ENCODE measurements at places on chromosomes 4 and X.

DNA sequence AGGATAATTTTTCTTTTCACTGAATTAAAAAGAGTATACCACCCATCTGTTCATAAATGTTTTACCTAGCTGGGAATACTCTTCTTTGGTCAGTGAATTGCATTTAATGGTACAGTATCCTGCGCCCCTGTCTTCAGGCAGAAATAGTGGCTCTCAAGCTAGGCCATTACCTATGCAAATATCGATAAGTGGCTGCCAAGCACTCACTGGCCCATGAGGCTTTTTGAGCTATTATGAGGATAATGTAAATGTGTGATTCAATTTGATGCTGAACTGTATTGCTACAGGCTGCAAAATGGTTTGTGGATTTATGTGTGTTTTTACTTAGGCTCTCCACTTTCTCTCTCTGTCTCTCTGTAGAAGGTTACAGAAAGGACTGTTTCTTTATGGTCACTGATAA, 30.1 kb upstream of the MTMR1 start:
- DNase-seq: no peak

GRCh38 chr4:123553733-123554637, 157.4 kb downstream of the SPRY1 start:
- no peak for DNase-seq

DNA sequence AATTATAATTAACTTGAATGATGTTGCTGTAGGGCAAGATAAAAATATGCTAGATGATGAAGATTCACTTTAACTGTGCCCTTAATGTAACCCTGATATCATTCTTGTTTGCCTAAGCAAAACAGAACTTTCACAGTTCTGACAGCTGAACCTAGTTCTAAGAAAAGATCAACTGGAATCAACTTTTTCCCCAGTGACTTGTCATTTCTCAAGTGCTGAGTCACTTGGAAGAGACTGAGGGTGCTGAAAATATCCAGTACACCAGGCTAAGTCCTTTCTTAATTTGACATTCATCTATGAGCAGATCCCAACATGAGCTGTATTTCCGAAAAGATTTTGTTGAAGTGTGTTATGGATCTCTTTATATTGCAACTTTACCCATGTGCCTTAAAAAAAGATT, 140.4 kb downstream of the MID1IP1 start:
- DNase-seq: no peak

GRCh38 chrX:23435575-23435974, 100.9 kb downstream of the PTCHD1 start:
- no peak for DNase-seq

GRCh38 chrX:93637591-93637990, 35.8 kb downstream of the NAP1L3 start:
- DNase-seq: no peak

- DNase-seq: no peak
Observed at GRCh38 chrX:2224161-2224560, 276.6 kb downstream of the DHRSX start.

- no peak for DNase-seq
Observed at GRCh38 chr4:93319041-93319440, 509.5 kb upstream of the ATOH1 start.

- peak; percentile 66 for DNase-seq
Observed at GRCh38 chr4:38177035-38177546, 216.9 kb downstream of the PTTG2 start.

DNA sequence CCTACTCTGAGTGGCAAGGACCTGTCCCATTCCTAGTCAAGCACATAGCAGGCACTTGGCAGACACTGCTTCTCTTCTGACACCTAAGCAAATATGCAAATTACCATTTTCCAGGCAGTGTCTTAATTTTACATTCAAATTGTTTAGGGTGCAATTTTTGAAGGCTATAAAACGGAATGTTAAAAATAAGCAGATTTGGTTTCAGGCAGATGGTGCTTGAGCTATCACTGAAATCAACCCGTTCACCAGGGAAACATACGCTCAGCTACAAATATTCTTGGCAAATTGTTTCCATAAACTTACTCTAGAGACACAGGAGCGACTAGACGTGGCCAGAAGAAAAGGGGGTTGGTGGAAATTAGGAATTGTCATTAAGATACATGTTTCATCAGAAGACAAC, 45.7 kb downstream of the BEND2 start:
- DNase-seq: no peak

DNA sequence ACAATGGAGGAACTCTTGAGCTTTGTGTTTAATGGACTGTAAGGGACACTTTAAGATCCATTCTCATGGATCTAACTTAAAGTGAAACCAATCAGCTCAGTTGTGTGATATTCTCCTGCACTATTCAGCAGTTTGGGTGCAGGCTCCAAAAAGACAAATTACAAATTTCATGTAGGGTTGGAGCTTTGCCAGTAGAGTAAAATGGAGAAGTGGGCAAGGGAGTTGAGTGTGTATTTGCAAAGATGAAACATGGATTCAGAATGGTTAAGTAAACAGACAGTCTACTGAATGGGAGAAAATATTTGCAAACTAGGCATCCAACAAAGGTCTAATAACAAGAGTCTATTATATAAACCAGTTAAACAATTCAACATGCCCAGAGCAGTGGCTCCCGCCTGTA, 21.2 kb upstream of the MID2 start:
- DNase-seq: no peak

DNA sequence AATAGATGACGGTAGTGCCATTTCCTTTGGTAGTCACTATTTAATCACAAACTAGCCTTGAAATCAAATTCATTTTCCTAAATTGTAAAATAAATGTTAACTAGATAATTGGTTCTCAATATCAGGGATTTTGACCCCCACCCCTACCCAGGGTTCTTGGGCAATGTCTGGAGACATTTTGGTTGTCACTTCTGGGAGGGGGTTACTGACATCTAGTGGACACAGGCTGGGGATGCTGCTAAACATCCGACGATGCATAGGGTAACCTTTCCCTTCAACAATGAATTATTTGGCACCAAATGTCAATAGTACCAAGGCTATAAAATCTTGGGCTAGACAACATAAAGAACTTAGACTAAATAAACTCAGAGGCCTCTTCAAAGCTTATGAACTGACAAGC, 285.8 kb upstream of the TRPC5 start:
- no peak for DNase-seq

DNA sequence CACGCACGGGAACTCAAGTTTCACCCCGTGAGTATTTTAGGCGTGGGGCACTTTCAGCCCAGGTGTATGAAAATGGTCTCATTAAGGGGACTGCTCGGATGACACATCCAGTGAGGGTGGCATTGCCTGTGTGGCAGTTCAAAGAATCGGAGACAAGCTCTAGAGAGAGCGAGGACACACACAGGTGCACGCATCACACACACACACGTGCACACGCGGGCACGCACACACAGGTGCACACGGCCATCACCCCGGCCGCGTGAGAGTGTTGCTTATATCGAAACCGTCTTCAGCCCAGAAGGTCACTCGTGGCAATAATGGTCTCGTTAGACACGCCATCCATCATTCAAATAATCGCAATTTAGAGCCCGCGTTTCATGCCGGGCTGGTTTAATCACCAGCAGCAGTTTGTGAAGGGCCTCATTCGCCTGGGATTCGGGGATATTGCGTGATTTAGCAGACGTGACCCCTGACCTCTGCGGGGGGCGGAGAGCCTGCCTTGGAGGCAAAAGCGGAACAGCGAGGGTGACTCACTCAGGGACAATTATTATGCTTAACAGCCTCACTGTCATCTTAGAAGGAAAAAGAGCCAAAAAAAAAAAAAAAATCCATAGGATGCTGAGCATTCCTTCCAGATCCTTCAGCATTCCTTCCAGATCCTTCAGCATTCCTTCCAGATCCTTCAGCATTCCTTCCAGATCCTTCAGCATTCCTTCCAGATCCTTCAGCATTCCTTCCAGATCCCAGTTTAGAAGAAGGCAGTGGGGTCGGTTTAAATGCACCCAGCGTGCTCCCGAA, 89.4 kb upstream of the PPP2R3B start:
- no peak for DNase-seq

DNA sequence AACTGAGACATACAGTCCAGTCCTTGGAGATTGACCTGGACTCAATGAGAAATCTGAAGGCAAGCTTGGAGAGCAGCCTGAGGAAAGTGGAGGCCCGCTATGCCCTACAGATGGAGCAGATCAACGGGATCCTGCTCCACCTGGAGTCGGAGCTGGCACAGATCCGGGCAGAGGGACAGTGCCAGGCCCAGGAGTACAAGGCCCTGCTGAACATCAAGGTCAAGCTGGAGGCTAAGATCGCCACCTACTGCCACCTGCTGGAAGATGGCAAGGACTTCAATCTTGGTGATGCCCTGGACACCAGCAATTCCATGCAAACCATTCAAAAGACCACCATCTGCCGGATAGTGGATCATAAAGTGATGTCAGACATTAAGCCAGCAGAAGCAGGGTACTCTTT, 20.4 kb upstream of the FRMPD3 start:
- peak; percentile 48 for DNase-seq

- DNase-seq: no peak
Observed at GRCh38 chr4:30535255-30535654, 184.9 kb upstream of the PCDH7 start.

DNA sequence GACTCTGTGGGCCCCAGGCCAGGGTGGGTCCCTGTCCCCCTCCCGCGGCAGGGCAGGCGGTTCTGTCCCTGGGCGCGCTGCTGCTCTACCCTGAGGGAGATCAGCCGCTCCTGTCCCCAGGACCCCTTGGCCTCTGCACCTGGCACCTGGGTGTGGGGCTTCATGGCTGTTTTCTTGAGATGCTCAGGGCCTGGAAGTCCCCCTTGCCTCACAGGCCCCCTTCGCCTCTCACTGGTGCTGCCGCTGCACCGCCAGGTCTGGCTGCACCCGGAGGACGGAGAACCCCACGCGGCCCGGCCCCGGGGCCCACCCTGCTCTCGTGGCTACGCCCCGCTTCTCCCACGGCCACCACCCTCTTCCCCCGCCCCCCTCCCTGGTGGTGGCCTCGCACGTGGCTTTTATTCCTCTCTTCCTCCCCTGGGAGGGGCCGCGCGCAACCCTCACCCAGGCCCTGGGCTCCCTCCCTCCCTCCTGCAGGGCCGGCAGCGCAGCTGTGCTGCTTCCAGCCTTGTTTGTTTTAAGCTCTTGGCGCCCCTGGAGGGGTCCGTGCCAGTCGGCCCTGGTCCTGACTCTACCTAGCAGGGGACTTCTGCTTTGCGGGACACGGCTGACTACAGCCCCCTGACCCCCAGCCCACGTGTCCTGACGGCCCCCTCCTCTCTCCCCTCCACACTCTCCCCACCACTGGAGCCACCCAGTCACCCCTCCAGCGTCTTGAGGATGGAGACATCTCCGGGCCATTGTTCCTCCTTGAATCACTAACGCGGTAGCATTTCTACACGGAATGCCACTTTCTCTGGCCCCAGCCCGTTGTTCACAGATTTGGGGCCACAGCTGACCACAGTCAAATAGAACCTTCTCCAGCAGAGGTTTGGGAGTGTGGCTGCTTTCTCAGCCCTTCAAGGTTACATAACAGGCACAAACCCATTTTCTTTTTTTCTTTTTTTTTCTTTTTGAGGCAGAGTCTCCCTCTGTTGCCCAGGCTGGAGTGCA, 20.6 kb upstream of the CLDN24 start:
- no peak for DNase-seq

DNA sequence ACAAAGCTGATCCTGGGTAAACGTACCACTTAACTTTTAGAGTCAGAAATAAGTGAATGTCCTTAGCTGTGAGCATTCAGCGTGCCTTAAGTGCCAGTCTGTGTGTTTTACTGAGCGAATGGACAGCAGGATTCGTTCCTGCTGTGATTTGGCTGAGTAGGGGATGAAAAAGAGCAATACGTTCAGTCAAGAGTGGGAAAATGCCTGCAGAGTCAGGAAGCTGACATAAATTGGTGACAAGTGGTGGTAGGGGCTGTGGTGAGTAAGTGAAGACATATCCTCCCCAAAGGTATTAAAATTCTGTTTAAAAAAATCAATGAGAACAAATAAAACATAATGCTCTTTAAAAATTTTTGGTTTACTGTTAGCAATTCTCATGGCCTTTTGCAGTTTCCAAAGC, 56.6 kb upstream of the TNIP3 start:
- DNase-seq: no peak

GRCh38 chr4:144906181-144906925, 191.6 kb downstream of the ANAPC10 start:
- no peak for DNase-seq

GRCh38 chrX:153601511-153602110, 2.7 kb upstream of the CCNQ start:
- DNase-seq: no peak

- DNase-seq: no peak
Observed at GRCh38 chr4:73718375-73719373, 21.7 kb upstream of the CXCL8 start.

- DNase-seq: peak; percentile 29
Observed at GRCh38 chr4:83644677-83645659, 109.1 kb downstream of the GPAT3 start.

GRCh38 chrX:105973387-105973739, 65.2 kb downstream of the SERPINA7 start:
- DNase-seq: no peak

GRCh38 chr4:155582971-155583437, 83.6 kb upstream of the GUCY1A1 start:
- DNase-seq: no peak

DNA sequence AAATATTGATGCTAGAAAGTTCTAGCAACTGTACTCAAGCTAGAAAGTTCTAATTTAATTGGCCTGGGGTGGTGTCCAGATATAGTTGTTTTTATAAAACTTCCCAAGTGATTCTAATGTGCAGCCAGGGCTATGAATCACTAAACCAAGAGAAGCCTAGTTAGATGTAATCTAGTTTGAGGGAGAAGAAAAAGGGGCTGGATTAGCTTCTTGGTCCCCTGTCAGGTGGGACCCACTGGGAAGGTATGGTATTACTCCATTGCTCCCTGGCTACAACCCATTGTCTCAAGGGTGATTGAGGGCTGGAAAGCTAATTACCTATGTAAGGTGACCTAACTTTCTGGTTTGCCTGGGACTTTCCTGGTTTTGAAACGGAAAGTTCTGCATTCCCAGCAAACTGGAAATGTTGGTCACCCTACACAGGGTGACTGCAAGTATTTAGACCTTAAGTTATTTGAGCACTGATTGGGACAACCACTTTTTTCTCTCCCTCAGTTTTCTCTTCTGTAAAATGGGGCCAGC, 23.9 kb upstream of the MSN start:
- DNase-seq: no peak

- no peak for DNase-seq
Observed at GRCh38 chr4:77631276-77631675, 25.7 kb downstream of the CXCL13 start.

- DNase-seq: no peak
Observed at GRCh38 chr4:16205298-16206164, 20.7 kb downstream of the TAPT1 start.

- no peak for DNase-seq
Observed at GRCh38 chrX:56029188-56029587, 203.0 kb upstream of the KLF8 start.

- DNase-seq: no peak
Observed at GRCh38 chr4:20194123-20195013, 57.3 kb upstream of the SLIT2 start.

- DNase-seq: no peak
Observed at GRCh38 chr4:16066586-16067128, 17.2 kb downstream of the PROM1 start.

Measured in stimulated activated CD4-positive, alpha-beta T cell treated with anti-CD3 and anti-CD28 coated beads, Interleukin-15, amount 100 ng/mL, for 24 hours (primary cell).